ENCODE measurements at places on chromosomes 3 and 15.

DNA sequence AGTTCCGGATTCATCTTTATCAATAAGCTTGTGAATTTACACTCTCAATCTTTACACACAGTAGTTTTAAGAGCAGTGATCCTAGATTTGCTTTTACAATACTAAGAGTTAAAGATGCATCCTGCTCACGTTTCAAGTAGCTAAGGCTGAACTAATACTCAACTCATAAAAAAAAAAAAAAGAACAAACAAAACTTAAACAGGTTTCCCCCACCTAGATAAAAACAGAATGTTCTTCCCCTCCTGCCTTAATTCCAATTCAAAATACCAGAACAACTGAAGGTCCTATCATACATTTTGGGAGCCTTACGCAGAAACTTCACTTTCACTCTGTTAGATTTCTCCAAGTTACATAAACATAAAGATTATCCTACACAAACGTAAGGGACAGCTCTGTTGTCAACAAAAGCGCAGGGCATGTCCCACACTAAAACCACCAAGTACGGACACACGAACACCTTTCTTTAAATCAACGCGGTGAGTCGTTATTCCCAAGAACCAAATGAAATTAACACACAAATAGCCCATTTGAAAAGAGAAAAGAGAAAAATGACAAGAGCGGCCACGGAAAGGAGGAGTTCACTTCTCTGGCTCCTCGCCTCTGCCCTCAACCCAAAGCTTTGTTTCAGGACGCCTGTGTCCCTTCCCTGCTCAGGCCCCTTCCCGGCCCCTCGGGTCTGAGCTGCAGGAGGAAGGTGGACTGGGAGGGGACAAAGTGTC, 941 bp downstream of the CBLB start:
- peak; percentile 17 for DNase-seq

DNA sequence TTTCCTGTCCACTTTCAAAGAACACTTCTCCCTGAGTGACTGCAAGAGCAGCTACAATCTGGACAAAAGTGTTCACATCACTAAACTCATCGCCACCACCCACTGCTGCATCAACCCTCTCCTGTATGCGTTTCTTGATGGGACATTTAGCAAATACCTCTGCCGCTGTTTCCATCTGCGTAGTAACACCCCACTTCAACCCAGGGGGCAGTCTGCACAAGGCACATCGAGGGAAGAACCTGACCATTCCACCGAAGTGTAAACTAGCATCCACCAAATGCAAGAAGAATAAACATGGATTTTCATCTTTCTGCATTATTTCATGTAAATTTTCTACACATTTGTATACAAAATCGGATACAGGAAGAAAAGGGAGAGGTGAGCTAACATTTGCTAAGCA, 1.8 kb downstream of the CCRL2 start:
- DNase-seq, result no peak

DNA sequence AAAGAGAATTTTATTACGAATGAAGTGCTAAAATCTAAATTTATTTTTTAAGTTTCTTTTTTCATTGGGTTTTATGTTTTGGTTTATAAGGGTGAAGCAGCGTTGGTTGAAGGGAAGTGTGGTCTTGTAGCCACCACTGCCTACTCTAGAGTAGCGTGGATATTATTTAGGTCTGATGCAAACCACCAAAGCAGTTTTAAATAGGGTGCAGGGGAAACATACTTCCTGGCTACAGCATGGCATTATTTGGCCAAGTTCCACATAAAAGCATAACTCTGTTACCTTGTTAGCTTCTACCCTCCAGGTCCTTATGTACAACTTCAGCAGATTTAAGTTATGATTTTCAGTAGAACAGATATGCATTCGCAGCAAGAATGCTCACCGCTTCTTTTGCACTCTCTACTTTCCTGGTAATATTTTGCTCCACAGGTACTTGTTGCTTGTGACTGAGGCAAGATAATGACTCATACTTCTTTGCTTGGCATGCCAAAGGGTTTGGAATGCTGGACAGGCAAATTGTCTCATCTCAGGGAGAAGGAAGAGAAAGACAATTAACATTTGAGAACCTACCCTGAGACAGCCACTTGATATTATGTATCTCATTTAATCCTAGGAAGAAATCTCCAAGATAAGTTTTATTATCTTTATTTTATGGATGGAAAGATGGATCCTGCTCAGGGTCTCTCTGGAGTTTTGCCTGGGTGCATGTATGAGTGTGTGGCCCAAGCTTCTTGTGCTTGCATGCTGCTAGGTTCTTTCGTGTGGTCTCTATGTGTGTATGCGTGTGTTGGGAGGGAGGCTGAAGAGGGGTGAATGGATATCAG, 5.4 kb downstream of the TGFBR2 start:
- DNase-seq, result peak; percentile 91

GRCh38 chr3:159739969-159740368, 248.7 kb upstream of the IL12A start:
- peak; percentile 22 for DNase-seq

- DNase-seq, result no peak
Measured at GRCh38 chr3:10406414-10406813, 85.5 kb upstream of the SEC13 start.

All from kidney tubule cell (primary cell).